ENCODE measurements at places on chromosomes 1 and 21.

DNA sequence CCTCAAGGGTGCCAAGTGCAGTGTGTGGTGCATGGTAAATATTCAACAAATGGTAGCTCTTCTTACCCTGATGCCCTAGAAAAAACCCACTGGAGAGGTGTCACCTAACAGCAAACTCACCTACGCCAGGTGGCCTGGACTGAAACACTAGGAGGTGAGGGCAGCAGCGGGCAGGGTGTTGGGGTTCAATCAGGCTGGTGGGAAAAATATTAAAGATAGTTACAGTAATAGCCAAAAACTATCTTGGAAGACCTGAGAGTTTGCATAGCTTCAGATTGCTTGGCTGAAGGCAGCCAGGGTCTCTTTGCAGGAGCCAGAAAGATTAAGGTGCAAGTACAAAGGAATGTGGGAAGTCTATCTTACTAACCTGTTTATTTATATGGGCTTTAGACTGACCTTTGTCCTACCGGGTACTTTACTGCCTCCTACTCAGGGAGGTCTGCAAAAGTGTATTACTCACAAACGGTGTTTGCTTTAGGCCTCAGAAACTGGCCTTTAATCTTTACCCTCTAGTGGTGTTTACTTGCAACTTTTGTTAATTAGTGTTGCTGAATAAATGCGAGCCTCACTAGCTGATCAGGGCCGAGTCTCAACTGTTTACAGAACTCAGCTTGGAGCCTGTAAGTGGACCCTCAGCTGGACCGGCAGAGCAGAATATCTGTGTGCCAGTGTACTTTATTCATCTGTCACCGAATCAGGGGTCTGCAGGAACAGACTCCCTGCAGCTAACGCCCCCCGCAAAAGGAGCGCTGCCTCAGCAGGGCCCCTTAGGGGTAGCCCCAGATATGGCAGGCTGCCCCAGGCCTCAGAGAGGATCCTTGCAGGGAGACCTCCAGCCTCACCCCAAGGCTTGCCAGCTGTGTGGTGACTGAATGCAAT is 63.9 kb downstream of the SYF2 start:
- DNase-seq, result no peak

- DNase-seq, result peak; percentile 48
These were observed 1.2 kb downstream of the PABPC4 start for GRCh38 chr1:39575191-39576015.

DNA sequence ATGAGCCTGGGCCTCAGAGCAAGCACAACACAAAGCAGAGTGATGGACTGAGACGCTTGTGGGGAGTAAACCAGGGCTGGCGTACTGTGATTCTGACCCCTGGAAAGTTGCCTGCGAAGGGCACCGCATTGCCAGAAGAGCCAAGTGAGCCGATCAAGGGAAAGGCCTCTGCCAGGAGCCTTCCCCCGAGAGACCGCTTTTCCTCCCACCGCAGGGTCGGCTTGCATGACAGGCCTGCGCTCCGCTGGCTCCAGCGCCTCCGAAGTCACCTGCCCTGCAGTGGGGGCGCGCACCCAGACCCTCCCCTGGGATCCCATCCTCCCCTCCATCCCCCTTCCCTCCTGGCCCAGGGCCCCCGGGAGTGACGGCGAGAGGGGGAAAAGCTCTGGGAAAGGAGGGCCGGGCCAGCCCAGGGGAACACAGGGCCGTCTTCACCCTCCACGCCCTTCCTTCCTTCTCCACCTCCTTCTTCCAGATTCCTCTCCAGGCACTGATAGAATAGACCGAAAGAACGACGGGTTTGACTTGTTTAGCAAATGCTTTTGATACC is 165.0 kb downstream of the TRIM33 start:
- DNase-seq, result no peak

- no peak for DNase-seq
These were observed 24.9 kb downstream of the CROCC start for GRCh38 chr1:16946646-16947045.

DNA sequence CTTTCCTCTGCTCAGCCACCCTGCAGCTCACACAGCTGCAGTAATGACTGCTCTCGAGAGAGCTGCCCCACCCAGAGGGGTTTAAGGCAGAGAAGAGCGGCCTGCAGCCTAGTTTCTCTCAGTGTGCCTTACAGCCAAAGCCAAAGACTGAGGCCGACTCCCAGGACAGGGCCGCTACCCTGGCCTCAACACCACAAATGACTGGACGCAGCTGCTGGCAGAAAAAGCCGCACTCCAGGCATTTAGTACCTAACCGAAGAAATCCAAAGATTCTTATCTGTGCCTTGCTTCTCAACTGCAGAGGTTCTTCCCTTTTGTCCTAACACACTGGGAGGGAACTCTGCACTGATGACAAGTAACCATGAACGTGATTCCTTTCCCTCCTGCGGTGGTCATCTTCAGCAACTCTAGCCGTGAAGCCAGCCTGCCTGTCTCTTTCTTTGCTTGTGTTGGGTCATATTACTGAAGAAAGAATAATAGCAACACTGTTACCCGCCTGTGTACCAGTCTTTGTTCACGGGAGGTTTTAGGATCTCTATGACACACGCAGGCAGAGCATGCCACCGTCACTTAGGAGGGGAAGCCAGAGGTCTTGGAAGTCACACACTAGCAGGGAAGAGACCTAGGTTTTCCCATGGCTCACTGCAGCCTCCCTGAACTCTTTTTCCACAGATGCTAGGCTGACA is 202.7 kb downstream of the RHOU start:
- no peak for DNase-seq

- peak; percentile 36 for DNase-seq
These were observed 1.2 kb downstream of the TUT4 start for GRCh38 chr1:52551507-52552235.

- no peak for DNase-seq
These were observed 26.5 kb downstream of the BCL9 start for GRCh38 chr1:147567594-147568381.

DNA sequence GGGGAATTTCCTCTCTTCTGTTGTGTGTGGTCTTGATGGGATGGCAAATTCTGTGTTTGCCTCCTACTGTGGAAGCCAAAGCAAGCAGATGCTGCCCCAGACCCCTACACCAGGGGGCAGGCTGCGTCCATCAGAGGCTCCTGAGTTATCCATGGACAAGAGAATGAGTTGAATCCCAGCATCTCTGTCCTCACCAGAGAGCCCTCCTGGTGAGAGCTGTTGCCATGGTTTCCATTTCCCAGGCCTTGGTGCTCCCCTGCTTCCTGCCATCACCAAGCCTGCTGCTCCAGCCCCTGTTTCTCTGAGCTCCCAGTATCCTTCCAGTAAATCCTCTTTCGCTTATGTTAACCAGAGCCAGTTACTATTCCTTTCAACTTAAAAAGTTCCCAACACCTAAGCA is 20.4 kb upstream of the GNG12 start:
- no peak for DNase-seq

DNA sequence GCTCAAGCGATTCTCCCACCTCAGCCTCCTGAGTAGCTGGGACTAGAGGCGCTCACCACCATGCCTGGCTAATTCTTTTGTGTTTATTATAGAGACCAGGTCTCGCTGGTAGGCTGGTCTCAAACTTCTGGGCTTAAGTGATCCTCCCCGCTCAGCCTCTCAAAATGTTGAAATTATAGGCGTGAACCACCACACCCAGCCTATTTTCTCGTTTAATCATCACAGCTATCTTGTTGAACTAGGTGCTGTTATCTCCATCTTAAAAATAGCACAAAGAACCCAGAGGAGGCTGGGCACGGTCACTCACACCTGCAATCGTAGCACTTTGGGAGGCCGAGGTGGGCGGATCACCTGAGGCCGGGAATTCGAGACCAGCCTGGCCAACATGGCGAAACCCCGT is 28.1 kb downstream of the COL16A1 start:
- DNase-seq, result no peak

DNA sequence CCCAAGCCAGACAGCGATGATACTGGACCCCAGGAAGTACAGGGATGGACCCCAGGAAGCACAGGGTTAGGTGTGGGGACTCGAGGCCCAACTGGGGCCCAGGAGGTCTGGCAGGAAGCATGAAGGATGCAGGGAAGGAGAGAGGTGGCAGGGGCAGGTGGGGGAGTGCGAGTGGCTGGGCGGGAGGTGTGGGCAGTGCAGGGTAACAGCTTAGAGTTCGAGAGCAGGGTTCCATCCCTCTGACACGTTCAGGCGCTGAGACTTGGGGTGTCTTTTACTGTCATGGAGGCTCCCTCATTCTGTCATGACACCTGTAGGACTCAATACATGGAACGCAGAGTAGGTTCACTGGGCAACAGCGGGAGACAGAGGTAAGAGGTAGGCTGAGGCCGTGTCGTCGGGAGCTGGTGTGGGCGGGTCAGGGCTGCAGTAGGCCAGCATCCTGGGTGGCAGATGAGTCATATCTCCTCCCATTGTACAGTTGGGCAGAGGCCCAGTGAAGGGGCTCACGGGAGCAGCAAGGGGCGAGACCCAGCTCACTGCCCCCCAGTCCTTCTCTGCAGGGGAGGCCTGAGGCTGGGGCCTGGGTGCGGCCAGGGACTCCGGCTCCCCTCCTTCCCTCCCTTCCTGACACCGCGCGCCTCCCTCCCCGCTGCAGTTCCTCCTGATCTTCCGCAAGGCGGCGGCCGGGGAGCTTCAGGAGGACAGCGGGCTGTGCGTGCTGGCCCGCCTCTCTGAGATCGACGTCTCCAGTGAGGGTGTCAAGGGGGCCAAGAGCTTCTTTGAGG is 11.6 kb upstream of the CTRC start:
- no peak for DNase-seq

- DNase-seq, result peak; percentile 51
These were observed 25.8 kb downstream of the CD247 start for GRCh38 chr1:167492481-167492910.

- DNase-seq, result peak; percentile 50
These were observed 29.0 kb downstream of the DUSP10 start for GRCh38 chr1:221712776-221713431.

- DNase-seq, result peak; percentile 1
These were observed 8.6 kb downstream of the COL6A1 start for GRCh38 chr21:45990049-45990711.

GRCh38 chr1:34403156-34403555 is 226.4 kb downstream of the C1orf94 start:
- DNase-seq, result no peak

- DNase-seq, result no peak
These were observed 212.8 kb downstream of the DYRK1A start for GRCh38 chr21:37579356-37579755.

- DNase-seq, result no peak
These were observed 65.2 kb upstream of the RALGPS2 start for GRCh38 chr1:178659789-178660208.

- DNase-seq, result no peak
These were observed 9.9 kb upstream of the HJV start for GRCh38 chr1:146031476-146031875.

- DNase-seq, result no peak
These were observed 90.7 kb downstream of the MRPL37 start for GRCh38 chr1:54290506-54291184.

DNA sequence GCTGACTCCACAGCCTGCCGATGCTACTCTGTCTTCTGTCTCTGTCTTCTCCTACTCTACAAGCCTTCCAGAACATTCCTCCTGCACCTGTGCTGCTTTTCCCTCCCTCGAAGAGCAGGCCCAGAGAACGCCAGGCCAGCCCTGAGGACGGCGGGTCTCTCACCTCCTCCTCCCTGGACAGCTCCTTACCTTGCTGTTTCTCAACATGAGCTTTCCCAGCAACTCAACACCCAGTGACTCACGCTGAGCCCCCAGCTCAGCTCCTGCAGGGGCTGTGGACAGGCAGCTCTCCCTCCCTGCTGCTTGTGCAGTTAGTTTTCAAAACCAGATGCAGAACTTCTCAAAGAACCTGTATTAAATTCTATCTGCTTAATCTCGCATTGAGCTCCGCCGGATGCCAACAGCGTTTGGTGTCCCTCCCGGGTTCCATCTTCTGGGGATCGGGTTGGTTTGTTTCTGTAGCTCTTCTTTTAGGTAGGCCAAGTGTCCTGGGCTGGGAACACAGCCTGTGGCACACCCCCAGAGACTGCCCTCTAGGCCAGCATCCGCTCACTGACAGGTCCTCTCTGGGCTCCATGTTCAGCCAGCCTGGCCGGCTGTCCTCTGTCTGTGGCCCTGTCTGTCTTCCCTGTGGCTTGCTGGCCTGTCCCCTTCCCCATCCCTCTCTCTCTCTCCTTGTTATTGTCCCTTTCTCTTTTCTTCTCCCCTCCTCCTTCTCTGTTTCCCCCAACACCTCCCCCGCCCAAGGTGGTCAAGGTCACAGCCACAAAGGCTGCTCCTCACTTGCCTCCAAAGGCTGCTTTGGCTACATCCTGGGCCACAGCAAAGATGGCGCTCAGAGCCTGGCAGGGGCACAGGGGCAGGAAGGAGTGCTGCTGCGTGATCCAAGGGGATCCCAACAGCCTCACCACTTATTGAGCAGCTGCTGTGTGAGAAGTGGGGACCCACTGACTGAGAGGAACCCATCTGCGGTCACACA is 391.0 kb downstream of the MATN1 start:
- DNase-seq, result no peak

DNA sequence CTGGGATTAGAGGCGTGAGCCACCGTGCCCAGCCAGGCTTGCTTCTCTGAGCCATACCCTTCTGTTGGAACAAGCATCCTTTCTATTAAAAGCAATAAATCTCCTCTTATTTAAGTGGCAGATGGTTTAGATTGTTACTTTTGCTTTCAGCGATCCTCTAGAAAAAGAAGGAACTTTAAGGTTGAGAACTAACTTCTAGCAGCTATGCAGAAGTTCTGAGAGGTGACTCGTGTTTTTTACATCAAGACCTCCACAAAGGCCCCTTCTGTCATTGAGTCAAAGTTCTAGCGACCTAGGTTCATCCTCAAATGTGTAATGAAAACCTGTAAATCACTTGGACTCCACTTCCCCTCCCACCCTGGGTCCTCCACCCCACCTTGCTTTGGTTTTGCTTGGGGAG is 30.8 kb downstream of the PLEKHO1 start:
- no peak for DNase-seq

DNA sequence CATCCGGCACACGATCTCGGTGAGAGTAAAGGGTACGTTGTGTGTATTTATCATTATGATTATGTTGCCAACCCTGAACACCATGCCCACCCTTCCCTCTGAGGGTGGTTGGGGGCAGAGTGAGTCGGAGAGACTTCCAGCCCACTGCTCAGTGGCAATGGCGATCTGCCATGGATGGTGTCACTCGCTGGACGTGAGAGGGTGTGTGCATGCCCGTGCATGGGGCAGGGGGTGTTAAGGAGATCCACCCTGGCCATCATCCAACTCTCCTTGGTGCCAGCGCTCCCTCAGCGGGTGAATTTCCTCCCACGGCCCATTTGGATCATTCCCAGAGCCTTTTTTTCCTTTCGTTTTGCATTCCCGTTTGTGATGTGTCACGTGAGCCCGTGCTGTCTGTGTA is 74.1 kb upstream of the CNTN2 start:
- no peak for DNase-seq

DNA sequence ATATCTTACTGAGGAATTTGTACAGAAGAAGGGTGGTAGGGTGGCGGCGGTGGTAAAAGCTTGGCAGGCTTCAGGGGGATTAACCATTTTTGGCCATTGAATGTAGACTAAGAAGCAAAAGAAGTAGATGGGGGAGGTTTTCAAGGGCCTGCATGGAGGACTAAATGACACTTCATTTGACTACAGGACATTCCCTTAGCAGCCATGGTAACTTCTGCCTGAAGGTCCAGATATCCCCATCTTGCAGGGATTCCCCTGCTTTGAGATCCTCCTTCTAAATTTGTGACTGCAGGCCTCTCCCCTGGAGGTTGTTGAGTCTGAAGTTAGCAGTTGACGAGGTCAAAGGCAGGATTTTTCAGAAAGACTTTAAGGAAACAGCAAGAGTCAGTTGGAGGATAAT is 4.8 kb downstream of the VASH2 start:
- DNase-seq, result no peak

Data from stimulated activated CD4-positive, alpha-beta T cell treated with anti-CD3 and anti-CD28 coated beads, Interleukin-4, amount 100 ng/mL, for 1 hour (primary cell).